ENCODE measurements at places on chromosomes 13 and 19.

DNA sequence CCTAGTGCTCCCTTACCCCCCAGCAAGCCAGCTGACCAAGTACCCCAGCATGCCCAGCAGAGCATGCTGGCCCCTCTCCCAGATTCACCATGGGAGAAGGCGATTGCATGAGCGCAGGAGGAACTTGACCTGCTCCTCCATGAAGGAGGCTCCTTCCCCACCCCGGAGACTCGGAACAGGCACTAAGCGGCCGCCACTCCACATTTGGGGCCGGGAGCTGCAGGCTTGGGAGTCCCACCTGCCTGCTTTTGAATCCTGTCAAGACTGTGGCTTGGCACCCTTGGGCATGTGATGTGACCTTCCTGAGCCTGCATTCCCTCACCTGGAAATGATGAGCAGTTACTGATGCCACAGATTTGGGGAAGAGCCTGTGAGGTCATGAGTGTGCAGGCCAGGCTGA lies 12.7 kb upstream of the TIMM50 start:
- no peak for DNase-seq

- no peak for DNase-seq
Measured at GRCh38 chr13:100315522-100315921, 226.6 kb downstream of the PCCA start.

DNA sequence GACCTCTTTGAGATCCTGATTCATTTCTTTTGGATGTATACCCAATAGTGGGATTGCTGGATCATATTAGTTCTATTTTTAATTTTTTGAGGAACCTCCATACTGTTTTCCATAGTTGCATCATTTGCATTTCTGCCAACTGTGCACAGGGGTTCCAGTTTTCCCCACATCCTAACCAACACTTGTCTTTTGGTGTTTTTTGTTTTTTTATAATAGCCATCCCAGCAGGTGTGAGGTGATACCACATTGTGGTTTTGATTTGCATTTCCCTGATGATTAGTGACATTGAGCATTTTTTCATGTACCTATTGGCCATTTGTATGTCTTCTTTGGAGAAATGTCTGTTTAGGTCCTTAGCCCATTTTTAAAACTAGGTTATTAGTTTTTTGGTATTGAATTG lies 18.8 kb upstream of the GPR183 start:
- no peak for DNase-seq

- no peak for DNase-seq
Measured at GRCh38 chr13:24834902-24835510, 71.0 kb downstream of the RNF17 start.

DNA sequence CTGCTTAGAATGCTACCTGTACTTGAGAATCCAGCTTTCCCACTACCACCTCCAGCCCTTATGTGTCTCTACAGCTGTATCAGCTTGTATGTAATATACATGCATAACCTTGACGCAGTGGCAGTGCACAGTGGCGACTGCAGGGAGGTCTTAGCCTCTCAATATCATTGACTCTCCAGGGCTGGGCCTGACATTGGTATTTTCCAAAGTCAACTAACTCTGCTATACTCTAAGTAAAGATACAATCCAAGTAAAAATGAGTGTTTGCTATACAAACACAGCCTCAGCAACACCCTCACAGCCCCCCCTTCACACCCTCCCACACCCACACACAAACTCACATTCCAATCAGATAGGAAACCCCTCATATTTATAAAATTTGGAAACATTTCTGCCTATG lies 6.7 kb upstream of the UBL3 start:
- no peak for DNase-seq
